ENCODE measurements at places on chromosomes 6 and 20.

DNA sequence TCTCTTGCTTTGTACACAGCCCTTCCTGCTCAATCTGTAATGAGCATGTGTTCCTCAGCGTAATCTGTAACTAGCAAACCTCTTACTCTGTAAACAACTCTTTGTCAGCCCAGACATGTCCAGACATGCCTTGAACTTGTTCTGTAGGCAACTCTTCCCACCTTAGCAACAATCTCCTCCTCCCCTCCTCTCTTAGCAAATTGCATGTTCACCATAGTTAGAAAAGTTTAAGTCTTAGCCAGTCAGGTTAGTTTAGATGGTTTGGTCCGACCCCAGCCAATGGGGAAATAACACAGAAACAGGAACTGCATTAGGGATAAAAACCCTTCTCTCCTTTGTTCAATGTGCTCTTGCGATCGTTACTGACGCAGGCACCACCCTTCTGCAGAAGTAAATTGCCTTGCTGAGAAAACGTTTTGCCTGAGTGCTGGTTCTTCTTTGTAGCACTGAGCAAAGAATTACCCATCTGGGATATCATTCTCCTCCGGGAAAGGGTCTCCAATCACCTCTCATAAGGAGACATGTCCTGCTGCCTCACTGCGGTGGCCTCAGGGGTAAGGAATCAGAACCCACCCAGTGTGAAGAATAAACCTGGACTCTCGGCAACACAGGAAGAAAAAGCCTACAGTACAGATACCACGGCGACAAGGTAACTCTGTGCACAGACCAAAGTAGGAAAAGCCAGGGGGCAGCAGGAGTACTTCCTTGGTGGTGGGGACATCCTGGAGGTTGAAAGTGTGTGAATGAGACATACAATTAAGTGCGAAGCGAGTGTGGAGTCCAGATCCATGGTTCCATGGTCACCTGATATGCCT, 26.2 kb downstream of the PLN start:
- DNase-seq = no peak

DNA sequence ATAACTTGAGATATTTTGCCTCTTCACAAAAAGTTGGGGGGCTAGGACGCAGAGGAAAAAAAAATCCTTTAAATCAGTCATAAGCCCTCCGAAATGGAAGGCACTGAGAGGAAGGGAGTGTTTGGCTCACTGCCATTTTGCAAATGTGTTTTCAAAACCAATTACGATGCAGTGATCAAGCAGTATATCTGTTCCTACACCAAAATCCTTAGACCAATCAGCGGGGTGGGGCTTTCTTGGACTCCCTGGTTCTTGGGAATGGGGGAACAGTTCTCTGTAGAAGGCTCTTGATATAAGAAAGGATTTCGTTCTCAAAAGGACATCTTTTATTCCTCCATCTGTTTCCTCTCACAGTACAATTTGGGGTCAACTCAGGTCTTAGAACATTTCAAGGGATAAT, 478.6 kb upstream of the JARID2 start:
- DNase-seq = no peak

DNA sequence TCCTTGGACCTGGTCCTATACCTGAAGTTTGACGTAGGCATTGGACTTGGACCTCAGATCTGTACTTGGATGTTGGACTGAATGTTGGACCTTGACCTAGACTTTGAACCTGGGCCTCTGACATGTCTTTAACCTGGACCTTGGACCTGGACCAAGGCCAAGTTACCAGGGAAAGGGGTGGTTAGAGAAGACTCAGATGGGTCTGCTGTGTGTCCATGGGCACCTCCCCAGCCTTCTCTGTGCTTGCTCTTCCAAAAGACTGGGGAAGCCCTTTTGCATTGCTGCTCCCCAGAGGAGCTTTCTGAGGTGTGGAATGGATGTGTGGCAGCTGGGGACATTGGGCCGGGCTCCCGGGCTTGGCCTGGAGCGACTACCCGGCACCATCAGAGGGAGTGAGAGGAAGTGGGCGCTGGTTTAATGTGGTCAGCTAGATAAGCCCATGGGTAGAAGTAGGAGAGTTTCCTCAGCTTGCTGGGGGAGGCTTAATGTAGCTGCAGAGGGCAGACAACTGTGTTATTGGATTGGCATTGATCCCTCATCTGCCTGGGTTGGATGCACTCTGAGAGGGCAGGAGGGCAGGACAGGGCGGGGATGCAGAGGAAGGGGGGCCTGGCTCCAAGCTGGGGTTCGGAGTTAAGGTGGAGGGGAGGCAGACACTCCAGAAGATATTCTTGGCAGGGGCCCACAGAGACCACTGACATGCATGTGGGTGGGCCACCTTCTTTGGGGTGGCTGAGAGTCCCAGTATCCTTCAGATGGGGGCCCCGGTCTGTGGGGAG, 4.2 kb downstream of the SCRT2 start:
- DNase-seq = no peak

GRCh38 chr6:41720262-41720620, 15.2 kb downstream of the TFEB start:
- DNase-seq = no peak

GRCh38 chr6:40331545-40331944, 255.6 kb downstream of the LRFN2 start:
- no peak for DNase-seq

GRCh38 chr20:25532971-25533391, 52.4 kb downstream of the NINL start:
- no peak for DNase-seq

Data from naive thymus-derived CD8-positive, alpha-beta T cell (primary cell).